ENCODE measurements at places on chromosomes 2 and 18.

GRCh38 chr2:190571686-190572085 lies 37.2 kb upstream of the NEMP2 start:
- no peak for DNase-seq

DNA sequence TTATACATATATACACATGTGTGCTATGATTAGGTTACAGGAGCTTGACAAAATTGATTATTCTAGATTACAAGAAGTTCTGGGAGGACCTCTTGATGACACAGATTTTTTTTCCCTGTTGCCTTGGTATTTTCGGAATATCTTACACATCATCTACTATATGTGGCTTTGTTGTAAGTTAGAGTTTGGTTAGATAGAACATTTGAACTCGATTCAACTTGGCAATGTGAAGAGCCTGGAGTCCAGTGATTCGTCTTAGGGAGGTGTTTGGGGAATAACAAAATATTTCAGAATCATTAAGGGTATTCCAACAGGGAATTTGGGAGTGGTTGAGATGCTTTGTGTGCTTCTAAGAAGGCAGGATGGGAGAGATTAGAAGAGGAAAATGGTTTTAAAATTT lies 39.3 kb upstream of the EFEMP1 start:
- no peak for DNase-seq

DNA sequence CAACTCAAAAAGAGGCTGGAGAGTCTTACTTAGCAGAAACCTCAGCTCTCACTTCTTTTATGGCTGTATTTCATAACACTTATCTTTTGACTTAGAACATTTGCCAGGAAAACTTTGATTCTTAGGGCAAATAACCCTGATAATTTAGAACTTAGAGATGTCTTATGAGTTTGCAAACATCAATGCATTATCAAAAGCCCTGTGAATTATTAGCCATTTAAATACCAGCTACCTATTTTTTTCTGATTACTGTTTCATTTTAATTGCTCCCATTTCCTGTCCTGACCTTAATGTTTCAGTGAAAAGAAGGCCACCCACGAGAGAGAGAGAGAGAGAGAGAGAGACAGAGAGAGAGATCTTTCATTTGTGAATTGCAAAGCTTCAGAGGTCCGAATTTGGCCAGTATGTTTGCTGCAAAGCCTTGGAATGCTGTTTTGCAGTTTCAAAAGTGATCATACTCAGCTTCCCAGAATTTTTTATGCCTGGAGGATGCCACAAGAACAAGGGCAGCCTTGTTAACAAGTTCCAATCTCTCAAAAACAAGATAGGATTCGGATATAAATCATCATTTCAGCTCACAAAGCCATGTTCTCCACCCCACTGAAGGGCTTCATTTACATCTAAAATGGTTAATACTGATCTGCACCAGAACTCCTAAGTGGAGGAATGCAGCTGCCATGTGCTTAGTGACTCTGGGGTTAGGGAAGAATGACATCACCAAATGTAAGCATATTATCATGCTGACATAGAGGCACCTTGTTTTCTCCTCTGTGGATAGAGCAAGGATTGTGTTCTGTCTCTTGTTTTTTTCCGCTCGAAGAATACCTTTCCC lies 478.2 kb downstream of the ARHGAP15 start:
- DNase-seq = no peak

DNA sequence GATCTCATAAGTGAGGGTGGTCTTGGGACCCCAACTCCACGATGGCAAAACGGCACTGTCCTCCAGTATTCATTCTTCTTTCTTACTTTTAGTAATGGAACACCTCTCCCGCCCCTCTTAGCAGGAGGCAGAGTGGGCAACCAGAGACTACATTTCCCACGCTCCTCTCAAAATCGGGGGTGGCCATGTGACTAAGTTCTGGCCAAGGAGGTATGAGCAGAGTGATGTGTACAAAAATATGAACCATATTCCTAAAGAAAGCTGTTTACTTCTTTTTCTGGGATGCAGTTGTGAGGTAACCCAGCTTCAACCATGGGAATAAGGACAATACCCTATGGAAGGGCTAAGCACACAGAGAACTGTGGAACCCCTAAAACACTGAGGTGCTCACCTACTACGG lies 12.8 kb downstream of the REV1 start:
- DNase-seq = no peak

- DNase-seq = no peak
Measured at GRCh38 chr2:132830321-132830827, 160.4 kb upstream of the LYPD1 start.

- DNase-seq = no peak
Measured at GRCh38 chr2:177893880-177894279, 178.7 kb downstream of the PDE11A start.

- DNase-seq = no peak
Measured at GRCh38 chr2:26526589-26526988, 48.7 kb upstream of the OTOF start.

DNA sequence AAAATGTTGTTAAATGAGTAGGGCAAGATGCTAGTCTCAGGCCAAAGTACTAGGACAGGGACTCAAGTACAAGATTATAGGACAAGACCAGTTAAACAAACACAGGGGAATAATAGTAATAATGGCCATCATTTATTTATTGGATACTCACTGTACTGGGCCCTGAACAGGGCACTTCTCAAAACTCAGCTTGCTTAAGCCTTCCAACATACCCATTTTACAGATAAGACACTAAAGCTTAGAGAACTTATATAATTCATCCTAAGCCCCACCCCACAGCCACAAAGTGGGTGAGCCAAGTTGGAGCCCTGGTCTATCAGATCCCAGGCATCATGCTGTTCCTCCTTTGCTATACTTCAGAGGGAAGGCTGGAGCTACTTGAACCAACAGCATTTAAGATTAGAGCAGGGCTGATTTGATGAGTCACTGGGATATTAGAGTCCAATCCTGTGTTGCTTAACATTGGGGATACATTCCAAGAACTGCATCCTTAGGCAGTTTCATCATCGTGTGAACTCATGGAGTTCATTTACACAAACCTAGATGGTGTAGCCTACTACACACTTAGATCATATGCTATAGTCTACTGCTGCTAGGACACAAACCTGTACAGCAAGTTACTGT lies 153.6 kb downstream of the MTCL1 start:
- no peak for DNase-seq

DNA sequence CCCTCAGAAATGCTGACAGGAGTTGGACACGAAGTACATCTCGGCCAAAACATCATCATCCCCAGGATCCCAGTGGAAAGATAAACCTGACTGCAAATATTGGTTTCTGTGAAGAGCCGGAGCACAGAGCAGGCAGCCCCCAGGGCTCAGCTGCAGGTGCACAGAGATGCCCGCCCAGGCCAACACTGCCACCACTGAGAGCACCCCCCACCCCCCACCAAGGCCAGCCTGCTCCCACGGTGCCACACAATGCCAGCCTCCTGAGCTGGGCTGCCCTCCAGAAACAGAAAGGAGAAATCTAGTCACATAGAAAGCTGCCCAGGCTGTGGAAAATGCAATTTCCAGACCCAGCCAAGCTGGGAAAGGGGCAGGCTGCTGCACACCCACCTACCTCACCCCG lies 71.7 kb downstream of the GALNT14 start:
- DNase-seq = no peak

DNA sequence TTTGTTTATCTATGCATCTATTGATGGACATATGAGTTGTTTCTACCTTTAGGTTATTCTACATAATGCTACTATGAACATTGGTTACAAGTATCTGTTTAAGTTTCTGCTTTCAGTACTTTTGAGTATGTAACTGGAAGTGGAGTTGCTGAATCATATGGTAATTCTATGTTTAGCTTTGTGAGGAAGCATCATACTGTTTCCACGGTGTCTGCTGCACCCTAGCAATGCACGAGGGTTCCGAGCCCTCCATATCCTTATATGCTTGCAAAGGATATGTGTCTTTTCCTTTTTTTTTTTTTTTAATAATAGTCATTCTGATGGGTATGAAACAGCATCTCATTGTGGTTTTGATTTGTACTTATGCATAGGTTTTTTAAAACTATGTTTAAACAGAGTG lies 83.7 kb downstream of the FMNL2 start:
- no peak for DNase-seq

DNA sequence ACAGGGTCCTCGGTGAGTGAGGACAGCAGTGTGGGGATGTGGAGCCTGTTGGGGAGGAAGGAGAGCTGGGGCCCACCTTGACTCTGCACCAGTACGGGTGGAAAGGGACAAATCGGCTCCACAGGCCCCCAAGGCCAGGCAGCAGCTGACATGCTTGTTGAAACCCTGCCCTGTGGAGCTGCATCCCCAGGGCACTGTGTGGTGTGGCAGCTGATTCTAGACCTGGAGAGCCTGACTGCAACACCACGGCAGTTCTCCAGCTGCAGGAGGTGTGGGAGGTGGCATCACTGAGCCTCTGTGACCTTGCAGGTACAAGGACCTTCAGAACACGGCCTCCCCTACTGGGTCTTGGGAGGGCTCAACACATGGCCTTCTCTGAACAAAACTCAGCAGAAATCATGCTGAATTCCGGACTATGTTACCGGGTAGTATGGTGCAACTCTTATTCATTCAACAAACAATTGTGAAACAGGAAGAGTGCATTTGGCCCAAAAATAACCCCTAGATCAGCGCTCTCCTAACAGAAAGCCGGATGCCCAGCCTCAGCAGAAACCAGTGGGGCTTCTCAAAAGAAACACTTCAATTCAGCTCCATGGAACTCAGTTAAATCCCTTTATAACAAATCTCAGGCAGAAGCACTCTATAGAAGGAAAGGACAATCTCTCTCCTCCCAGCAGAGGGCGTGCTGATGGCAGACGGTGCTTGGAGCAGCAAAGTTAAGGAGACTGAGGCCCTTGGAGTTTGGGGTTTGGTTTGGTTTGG lies 104.4 kb upstream of the SALL3 start:
- peak; percentile 57 for DNase-seq

DNA sequence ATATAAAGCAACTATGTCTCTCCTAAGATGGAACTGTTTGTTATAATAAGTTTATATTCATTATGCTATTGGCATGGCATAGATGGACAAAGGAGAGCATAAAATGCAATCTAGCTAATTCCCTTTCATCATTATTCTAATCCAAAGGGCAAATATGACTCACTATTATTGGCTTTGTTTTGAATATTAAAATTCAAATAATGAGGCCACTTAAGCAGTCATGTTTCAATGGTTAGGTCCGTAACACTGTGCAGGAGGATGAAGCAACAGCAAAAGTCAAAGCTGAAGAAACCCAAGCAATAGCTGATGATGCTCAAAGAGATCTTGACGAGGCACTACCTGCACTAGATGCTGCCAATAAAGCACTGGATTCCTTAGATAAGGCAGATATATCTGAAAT lies 177.1 kb downstream of the TRABD2A start:
- no peak for DNase-seq

- no peak for DNase-seq
Measured at GRCh38 chr2:9797086-9797485, 46.2 kb upstream of the TAF1B start.

DNA sequence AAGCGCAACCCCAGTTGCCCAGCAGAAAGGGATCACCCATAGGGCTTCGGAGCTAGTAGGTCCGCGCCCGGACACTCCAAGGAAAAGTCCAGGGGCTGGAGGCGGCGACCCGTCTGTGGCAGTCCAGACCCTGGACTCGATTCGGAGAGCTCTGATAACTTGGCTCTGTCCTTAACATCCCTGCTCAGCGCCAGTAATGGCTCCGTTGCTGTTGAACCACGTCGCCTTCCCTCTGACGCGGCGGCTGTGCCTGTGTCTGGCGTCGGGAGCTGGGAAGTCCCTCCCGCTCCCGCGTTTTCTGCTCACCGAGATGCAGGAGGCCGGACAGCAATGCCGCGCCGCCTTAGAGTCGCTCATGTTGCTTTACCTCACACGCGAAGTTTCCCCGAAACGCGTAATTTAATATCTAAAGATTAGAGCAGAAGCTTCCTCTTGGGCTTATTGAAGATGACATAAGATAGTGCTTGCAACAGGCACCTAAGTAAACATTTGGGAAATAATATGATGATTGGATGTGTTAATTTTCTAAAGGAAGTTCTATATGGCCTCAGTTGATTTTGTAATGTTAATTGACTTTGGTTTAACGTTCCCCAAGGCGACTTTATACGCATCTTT lies 1.3 kb upstream of the ZBTB14 start:
- peak; percentile 70 for DNase-seq

- DNase-seq = no peak
Measured at GRCh38 chr2:215171796-215172195, 33.4 kb upstream of the ABCA12 start.

DNA sequence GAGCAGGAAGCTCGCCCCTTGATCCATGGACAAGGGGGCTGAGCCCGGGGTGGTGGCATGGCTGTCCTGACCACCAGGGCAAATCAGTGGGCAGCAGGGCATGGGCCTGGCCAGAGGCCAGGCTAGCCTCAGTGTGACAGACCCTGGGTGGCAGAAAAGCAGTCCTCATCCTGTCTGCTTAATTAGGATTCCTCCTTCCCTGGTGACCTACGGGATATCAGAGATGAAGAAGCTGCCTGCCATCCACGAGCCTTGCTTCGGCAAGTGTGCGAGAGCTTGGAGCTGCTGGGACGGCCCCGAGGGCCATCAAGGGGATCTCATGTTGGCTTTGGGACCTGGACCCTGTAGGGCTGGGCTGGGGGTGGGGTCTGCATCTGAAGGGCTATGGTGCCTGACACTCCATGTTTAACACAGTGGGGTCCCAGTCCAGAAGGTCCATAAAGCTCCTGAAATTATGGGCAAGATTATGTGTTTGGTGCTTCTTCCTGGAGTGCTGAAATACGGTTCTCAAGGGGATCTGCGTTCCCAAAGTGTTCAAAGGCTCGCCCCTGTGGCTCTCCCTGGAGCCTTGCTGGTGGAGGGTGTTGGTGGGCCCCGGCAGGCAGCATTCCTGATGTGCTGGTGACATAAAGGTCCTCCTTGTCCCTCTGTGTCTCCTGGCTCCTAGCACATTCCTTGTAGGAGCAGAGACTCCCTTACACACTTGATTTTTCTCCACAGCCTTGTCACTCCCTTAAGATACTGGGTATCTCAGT lies 52.6 kb downstream of the KCNIP3 start:
- no peak for DNase-seq

DNA sequence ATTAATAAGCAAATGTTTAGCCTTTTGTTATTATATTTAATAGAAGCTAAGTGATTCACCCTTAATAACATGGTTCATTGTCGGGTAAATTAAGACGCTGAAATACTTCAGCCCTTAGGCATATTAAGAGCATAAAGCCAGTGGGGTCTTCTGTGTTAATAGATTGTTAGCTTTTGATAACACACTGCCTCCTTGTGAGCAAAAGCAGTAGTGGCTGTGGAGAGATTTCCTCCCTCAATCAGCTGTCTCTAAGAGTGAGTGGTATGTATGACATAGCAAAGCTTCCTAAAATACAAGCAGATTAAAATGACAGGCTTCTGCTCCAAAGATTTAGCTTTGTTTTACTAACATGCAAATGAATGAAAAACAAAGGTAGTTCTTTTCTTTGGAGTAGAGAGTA lies 143.7 kb upstream of the SYT4 start:
- peak; percentile 16 for DNase-seq

- DNase-seq = no peak
Measured at GRCh38 chr18:13549880-13550232, 176.5 kb downstream of the FAM210A start.

All from NCI-H748 treated with DMSO at 0.1 percent for 48 hours (cell line).